ENCODE measurements at places on chromosomes 3 and 15. TPM values are rescaled to one million over a fixed set of nuclear protein-coding genes. Genes with fewer than 3 reads are reported as not detected.

- no peak for DNase-seq
These were observed 16.9 kb downstream of the DHX36 start for GRCh38 chr3:154307363-154307762.

DNA sequence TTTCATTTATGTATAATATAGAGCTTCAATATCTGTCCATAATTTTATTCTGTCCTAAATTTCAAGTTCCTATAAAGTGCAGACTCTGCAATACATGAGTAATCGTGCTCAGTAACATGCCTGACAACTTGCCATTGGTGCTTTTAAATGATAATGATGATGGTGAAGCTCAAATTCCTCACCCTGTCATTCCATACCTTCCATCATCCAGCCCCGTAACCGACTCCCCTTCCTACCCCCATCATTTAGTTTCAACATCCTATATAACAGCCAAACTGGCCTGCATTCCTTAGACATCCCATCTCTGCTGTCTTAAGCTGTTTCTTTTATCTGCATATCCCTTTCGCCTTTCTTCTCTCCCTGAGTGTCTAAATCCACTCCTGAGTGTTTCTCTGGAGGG lies 67.2 kb upstream of the DLG1 start:
- no peak for DNase-seq

- no peak for DNase-seq
These were observed 12.4 kb upstream of the ZNF770 start for GRCh38 chr15:35000511-35000910.

DNA sequence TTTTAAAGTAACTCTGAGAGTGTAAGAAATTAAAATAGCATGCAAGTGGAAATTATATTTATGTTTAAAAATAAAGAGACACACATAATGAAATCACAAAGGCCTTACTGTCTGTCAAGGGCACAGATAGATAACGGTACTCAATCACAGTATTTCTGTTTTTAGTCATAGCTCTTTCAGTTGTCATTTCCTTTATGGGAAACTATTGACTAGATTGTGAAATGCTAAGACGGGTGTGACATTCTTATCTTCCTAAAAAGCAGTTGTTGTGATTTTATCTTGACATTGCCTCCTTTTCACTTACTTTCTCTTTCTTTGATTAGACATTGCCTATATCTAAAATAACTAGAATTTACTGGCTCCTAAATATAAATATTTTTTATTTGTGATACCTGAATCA lies 100.1 kb upstream of the PLSCR5 start:
- DNase-seq, result no peak

GRCh38 chr3:40267937-40268724 lies 41.4 kb upstream of the EIF1B start:
- no peak for DNase-seq

DNA sequence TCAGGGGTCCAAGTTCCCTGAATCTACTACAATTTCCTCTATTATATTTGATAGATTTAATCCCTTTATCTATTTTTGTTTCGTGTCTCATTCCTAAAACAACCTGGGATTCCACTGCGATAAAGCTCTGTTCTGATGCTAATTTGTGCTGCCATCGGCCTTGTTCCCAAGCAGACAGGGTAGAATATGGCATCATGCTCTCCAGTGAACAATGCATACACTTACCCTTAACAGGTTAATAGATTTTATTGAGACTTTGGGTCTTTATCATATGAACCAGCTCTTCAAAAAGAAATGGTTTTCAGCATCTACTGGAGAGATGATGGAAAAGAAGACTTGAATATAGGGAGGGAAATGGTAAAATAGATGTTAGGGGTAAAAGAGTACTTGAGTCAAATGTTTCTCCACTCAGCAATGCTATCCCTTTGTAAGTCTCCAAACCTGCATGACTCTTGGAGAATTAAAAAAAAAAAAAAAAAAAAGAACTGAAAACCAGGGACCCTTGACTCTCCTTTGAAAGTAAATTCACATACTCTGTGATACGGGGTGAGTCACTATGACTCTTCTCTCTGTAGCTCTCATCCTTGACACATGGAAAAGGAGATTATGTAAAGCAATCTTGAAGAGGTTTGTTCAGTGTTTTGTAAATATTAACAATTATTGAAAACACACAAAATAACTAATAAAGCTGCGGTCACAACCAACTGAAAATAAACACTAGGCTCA lies 268.8 kb downstream of the ZBTB20 start:
- no peak for DNase-seq

- DNase-seq, result peak; percentile 52
These were observed 18.5 kb upstream of the C3orf62 start for GRCh38 chr3:49295489-49296058.

DNA sequence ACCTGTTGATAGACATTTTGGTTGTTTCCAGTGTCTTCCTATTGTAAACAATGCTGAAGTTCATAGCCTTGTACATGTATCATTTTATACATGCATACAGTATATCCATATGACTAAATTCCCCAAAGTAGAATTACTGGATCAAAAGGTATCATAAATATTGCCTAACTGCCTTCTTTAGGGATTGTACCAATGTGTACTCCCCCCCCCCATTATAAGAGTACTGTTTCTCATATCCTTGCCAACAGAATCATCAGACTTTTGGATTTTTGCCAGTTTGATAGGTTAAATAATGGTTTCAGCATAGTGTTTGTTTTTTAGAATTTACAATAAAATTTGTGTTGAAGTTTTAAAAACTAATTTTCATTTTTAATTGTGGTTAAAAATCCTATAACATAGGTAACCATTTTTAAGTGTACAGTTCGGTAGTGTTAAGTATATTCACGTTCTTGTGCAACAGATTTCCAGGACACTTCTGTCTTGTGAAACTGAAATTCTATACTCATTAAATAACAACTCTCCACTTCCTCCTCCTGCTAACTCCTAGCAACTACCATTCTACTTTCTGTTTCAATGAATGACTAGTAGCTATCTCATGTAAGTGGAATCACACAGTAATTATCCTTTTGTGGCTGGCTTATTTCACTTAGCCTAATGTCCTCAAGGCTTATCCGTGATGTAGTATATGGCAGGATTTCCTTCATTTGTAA lies 30.8 kb upstream of the MAP3K13 start:
- no peak for DNase-seq

GRCh38 chr3:103009609-103010008 lies 574.8 kb downstream of the ZPLD1 start:
- DNase-seq, result no peak

DNA sequence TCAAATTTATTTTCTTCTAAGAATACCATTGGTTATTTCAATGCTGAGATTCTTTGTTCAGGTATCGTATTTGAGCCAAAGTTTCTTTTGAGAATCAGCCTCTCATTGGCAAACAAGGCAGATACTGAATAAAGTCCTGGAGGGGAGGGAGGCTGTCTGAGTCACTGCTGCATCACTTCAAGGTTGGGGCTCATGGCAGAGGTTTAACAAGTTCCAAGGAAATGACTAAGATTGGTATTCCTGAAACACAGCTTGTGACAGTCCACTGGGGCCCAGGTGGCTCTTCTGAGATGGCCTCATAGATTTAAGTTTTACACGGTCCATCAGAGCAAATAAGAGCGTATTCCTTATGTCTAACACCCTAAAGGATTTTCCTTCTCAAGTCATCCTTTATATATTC lies 213.8 kb upstream of the STAC start:
- DNase-seq, result no peak

DNA sequence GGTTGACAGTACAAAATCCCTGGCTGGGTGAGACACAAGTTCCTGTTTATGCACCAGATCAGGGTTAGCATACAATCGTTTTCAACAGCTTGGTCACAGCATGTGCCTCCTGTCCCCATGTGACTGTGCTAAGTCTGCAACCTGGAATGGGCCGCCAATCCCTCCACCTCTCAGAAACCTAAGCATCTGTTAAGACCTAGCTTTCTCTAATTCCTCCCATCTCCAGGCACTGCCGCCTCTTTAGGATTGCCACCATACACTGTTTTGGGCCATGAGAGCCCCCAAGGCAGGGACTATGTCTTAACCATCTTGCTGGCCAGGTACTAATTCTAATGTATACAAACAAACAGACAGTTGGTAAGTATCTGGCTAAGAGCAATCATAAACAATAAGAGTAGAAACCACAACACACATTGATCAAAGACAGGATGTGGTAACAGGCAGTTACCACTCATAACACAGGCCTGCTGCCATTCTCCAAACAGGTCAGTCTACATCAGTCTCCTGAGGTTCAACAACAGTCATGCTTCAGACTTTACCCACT lies 25.6 kb downstream of the SEC22C start:
- DNase-seq, result no peak

LDHAL6B gene
- polyA plus RNA-seq, result 0.13 TPM

CYP19A1 gene
- polyA plus RNA-seq, result 0.42 TPM

COL8A1 gene
- 1.3 TPM for polyA plus RNA-seq

ROPN1 gene
- polyA plus RNA-seq, result not detected

IGF2BP2 gene
- 35.8 TPM for polyA plus RNA-seq

ZMYND10 gene
- 1.1 TPM for polyA plus RNA-seq

TRH gene
- 0.21 TPM for polyA plus RNA-seq

ST3GAL6 gene
- 6.0 TPM for polyA plus RNA-seq

CASR gene
- polyA plus RNA-seq, result 0.03 TPM

ANKRD63 gene
- polyA plus RNA-seq, result not detected

Measured in muscle of back (tissue), 13 donors.